ENCODE measurements at places on chromosomes 16 and 17.

- no peak for DNase-seq
These were observed 353.9 kb downstream of the CPPED1 start for GRCh38 chr16:12449795-12450194.

DNA sequence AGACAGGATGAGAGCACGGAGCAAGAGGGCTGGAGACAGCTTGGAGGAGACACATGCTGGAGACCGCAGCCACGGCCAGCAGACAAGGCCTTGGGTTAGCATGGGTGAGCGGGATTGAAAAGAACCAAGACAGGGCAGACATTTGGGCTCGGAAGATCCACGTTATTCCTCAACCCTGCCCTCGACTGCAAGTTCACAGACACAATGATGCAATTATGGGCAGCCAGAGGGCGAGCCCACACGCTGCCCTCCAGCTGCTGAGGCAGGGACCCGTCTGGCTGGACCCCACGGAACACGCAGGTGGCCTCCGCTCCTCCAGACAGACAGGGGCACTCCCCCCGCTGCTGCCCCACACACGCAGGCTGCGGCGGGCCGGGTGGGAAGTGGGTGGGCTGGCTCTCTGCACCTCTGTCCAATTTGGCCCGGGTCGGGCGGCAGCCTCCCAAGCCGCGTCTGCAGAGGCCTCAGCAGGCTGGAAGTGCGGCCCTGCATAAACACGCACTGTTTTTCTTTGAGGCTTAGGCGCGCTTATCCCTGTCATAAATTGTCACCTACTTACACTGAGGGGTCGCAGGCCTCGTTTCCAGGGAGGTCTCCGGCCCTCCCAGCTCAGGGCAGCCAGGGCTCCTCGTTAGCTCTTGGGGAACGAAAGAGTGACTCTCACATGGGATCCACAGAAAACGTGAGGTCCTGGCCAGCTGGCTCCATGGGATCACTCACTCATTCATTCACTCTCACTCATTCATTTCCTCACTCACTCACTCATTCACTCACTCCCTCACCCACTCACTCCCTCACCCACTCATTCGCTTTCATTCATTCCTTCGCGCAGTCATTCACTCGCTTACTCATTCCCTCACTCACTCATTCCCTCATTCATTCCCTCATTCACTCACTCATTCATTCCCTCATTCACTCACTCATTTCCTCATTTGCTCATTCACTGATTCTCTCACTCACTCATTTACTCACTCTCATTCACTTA is 303.9 kb downstream of the C16orf95 start:
- no peak for DNase-seq

GRCh38 chr16:80197741-80198201 is 343.0 kb upstream of the DYNLRB2 start:
- no peak for DNase-seq

- DNase-seq, result no peak
These were observed 131.3 kb downstream of the NLK start for GRCh38 chr17:28173801-28174200.

GRCh38 chr16:3173892-3174617 is 13.9 kb upstream of the OR1F1 start:
- no peak for DNase-seq

DNA sequence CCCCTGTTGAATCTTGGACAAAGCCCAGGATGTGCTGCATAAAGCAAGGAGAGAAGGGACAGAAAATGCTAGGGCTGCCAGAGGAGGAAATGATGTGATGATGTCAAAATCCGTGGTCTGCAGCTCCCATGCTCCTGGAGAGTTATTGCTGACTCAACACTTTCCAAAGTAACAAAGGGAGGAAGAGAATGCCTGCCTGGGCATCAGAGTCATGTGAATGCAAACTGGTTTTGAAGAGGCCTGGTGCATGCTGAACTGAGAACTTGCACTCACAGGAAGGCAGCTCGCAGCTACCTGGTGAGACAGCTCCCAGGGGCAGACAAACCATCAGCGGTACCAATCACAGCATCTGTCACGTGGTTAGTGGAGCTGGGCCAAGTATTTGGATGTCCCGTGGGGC is 2.8 kb downstream of the MARVELD3 start:
- DNase-seq, result peak; percentile 66

GRCh38 chr17:72711521-72712310 is 380.8 kb downstream of the SLC39A11 start:
- no peak for DNase-seq

GRCh38 chr17:21061158-21061835 is 18.5 kb upstream of the USP22 start:
- no peak for DNase-seq

DNA sequence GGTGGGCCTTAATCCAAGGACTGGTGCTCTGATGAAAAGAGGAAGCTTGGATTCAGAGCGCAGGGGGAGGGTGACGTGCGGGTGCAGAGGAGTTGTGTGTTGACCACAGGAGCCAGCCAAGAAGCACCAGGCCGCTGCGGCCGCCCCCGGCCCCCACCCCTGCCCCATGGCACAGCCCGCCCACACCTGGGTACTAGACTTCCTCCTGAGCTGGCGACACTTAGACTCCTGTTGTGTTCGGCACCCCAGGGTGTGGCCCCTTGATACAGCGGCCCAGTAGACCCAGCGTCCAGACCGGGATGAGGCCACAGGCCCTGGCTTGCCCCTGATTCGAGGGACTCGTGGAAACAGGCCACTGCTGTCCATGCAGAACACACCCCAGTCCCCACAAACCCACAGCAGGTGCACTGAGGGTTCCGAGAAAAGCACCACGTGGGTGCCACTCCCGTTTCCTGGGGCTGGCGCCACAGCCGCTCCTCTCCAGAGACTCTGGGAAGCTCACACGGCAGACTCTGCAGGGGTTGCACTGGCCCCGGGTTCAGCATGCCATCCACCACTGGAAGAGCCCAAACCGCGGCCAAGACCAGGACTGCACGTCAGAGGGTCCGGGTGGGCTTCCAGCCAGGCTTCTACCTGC is 5.7 kb upstream of the SNAI3 start:
- DNase-seq, result no peak

DNA sequence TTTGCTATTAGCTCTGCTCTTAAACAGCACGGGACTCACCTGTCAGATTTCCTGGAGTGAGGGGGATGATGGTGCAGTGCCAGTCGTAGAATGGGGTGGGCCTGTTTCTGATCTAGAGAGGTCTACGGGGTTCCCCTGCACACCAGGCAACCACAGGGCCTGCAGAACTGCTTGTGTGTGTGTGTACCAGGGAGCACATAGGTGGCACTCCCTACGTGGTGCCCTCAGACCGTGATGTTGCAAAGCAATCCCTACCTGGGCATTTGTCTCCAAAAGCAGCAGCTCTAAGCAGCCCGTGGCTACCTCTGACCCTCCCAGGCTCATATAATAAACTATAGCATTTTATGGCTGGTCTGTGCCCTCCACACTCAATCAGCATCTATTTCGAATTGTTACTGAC is 38.5 kb downstream of the MPRIP start:
- no peak for DNase-seq

GRCh38 chr17:28550858-28551257 is 1.6 kb downstream of the UNC119 start:
- DNase-seq, result no peak

DNA sequence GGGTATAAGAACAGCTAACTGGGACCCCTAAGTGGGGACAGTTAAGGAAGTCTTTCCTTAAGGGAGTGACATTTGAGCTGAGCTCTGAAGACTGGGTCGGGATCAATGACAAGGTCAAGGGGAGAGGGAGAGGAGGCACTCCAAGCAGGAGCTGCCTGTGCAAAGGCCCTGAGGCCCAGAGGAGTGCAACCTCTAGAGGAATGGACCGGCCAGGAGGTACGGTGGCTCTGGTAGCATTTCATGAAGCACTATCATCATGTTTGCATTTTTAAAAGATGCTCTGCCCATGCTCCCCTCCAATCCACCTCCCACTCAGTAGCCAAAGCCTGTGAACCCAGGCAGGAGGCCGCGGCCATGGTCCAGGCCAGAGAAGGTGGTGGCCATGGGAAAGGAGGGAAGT is 27.4 kb downstream of the RBFOX3 start:
- DNase-seq, result no peak

- no peak for DNase-seq
These were observed 14.7 kb downstream of the RARA start for GRCh38 chr17:40323391-40324381.

DNA sequence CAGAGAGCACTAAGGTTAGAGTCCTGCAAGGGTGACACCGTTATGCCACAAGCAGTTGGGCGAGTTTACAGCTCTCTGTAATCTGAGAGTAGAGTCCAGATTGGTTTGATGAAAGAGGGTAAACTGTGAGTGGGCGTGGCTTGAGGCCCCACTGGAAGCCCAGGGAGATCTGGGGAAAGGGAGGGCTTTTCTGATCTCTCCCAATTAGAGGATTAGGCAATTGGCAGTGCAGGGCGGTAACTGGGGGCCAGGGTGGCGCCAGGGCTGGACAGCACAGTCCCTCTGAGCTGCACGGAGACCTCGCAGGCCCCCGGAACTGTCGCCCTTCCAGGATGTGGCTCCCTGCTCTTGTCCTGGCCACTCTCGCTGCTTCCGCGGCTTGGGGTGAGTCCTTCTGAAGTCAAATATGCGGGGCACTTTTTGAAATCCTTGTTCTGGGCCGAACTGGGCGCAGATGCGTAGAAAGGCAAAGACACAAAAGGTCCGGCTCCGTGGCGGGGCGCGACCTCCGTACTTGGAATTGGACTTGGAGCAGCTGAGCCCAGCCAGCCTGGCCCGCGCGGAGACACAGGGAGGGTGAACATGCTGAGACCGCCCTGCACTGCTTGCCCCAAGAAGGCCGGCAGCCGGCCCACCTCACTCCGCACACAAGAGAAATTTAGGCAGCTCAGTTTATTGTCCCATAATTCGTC is 72.4 kb downstream of the CES1 start:
- no peak for DNase-seq

DNA sequence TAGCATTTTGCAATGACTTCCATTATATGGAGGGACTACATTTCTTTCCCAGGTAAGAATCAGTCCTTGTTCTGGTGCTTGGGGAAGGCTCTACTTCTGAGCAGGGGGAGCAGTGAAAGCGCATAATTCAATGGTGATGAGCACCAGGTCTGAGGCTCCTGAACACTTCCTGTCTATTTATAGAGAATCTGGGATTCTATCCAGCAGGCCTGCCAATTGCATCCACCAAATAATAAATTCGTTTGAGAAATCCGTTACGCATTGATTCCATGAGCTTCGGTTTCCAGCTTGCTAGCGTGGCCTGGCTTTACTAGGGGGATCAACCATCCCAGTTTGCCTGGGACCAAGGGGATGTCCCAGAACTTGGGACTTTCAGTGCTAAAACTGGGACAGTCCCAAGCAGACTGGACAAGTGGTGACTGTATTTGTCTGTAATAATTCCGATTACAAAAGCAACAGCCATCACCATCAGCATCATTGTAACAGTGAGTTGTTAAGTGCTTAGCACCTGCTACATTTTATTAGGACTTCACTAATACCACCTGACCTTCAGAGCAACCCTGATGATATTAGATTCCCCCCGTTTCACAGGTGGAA is 349.9 kb downstream of the MAF start:
- DNase-seq, result no peak

DNA sequence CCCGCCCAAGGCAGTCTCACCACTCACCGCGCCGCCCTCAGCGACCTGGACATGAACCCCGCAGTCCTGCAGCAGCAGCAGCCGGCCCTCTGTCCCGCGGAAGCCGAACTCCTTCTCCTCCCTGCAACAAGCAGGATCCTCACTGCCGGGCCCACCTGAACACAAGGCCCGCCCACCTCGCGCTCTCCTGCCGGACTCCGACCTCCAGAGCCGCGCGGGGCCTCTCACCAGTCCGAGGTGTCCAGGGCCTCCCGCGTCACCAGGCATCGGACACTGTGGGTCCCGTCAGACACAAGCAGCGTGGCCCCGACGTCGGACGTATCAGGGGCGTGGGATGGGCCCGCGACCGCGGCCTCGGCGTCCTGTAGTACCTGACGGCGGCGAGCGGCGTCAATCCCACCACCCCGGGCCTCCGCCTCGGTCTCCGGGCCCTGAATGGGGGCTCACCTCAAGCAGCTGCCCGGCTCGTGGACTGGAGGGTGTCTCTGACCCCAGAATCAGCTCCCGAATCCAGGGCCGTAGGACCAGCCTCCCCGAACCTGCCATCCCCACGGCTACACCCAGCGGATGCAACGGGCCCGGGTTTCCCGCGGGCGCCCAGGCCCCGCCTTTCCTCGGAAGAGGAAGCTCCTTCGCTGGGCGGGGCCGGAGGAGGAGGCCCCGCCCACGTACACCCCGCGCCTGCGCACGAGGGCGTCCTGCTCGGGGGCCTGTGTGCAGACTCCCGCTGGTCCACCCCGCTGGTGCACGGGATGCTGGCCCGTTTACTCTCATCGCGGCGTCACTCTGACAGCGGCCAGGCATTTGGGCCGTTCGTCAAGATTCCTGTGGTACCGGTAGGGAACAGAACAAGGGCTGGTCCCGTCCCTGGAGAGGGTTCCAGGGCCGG is at the start of gene ACD:
Gene ACD (minus strand): TSS at position 586 of the 889 bp plus-strand sequence. CDS start 40 bp downstream, at position 546.
- peak; percentile 59 for DNase-seq

DNA sequence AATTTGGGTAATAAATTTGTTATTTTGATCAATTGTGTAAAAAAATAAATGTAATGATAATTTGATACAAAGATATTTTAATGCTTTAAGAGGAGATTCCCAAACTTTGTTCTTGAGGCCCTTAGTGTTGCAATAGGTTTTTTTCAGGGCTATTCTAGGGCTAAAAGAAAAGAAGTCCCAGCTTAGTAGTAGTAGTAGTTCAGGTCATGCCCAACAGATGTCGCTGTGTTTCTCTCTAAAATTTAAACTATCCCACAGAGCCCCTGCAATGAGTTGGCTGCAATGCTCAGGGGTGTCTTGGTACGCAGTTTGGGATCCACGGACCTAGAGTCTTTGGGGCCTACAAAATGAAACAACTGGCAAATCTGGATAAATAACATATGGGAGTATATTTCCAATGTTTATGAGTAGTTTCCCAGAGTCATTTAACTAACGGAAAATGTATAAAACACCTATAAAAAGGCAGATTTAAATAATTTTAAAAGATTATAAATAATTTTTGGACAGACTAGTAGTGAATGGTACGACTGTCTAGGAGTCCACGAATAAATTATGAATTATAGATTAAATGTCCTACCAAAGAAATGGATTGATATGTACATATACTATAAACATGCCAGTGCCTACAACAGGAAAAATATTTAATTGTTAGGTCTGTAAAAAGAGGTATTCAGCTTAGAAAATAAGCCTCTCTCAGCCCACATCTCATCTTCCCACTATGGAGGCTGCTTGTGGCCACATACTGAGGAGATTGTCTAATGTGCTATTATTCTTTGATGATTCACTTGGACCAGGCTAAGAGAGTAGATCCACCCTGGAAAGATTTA is 228.5 kb upstream of the PMFBP1 start:
- DNase-seq, result no peak

Measured in NCI-H510A (cell line).